ENCODE measurements at places on chromosomes 2 and 18. TPM values are rescaled to one million over a fixed set of nuclear protein-coding genes. Genes with fewer than 3 reads are reported as not detected.

Gene GNAL
- 23.3 TPM for total RNA-seq

- H3K27me3 ChIP-seq: no peaks in the 10 kb centered on the region
- H3K4me1 ChIP-seq: peaks cover 19% of the 10 kb centered on the region
- no peaks in the 10 kb centered on the region for H3K36me3 ChIP-seq
- no peak for DNase-seq
Observed at GRCh38 chr2:152335726-152336118, 748 bp downstream of the FMNL2 start.

DNA sequence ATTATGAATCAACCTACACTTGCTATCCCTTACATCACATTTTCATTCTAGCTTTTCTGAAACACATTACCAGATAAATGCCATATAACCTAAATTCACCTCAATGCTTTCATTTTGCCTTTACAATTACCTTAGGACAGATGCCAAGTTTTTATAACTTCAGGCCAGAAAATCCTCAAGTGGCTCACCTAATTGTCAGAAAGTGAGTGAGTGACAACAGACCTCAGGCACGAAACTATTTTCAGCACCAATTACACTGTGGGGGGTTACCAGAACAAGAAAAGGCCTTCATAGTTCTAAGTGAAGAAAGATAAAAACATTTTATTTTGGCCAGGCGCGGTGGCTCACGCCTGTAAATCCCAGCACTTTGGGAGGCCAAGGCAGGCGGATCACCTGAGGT, 52.3 kb upstream of the ST8SIA5 start:
- H3K27ac ChIP-seq: no peak overlapping the region
- no peaks in the 10 kb centered on the region for H3K27me3 ChIP-seq
- no peak for DNase-seq
- H3K36me3 ChIP-seq: no peaks in the 10 kb centered on the region
- no peaks in the 10 kb centered on the region for H3K4me1 ChIP-seq
- H3K4me3 ChIP-seq: no peak overlapping the region

- no peaks in the 10 kb centered on the region for H3K36me3 ChIP-seq
- H3K27ac ChIP-seq: no peak overlapping the region
- DNase-seq: no peak
- no peaks in the 10 kb centered on the region for H3K27me3 ChIP-seq
Observed at GRCh38 chr2:8572712-8573233, 109.1 kb upstream of the ID2 start.

DNA sequence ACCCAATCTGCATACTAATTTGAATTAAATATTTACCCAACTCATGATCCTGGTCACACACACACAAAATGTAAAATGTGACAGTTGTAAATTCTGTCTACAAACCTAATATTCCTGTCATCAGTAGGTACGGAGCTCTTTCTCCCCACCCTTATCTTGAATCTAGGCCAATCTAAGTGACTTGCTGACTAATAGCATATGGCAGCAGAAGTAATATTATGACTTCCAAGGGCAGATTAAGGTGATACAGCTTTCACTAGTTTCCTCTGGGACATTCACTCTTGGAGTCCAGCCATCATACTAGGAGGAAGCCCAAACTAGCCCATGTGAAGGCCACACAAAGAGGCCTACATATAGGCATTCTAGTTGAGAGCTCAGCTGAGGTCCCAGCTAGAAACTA, 89.4 kb downstream of the TMEM131 start:
- H3K27me3 ChIP-seq: no peaks in the 10 kb centered on the region
- no peaks in the 10 kb centered on the region for H3K36me3 ChIP-seq
- no peak overlapping the region for H3K4me3 ChIP-seq

GRCh38 chr2:166127217-166128155, at the start of gene SCN1A:
Gene SCN1A (minus strand): TSS chr2:166128020. CDS start chr2:166073621, 54,399 bp downstream.
- H3K36me3 ChIP-seq: no peaks in the 10 kb centered on the region
- no peaks in the 10 kb centered on the region for H3K27me3 ChIP-seq
- no peaks in the 10 kb centered on the region for H3K4me1 ChIP-seq
- no peak within 1 kb of the TSS for H3K27ac ChIP-seq
- no peak within 1 kb of the TSS for H3K4me3 ChIP-seq
